Hematopoietic multipotent progenitor cell treated with erythropoietin and hydrocortisone succinate and interleukin-3 and kit ligand, for 8 days (in vitro differentiated cells): ENCODE measurements at places on chromosomes 4 and X.

DNA sequence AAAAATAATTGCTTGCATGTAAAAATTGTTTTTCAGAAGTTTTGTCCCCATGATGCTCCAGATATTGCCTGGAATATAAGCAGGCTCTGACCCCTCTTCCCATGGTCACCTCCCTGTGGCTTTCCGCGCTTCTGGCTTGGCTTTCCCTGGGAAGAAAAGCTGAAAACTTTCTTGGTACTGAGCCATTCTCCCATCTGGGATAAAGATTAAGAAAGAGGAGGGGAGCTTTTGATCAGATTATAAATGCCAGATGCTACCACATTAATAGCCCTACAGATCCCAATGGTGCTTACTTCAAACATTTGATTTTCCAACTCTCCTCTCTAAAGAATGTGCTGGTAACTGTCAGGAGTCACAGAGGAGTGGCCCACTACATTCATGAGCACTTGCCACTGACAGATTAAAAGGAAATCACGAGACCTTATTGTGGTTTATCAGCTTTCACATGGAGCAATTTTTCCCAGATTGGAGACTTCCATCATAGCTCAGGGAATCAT lies 54.4 kb upstream of the GAB1 start:
- DNase-seq, result no peak

- DNase-seq, result no peak
Observed at GRCh38 chr4:65472531-65472930, 197.8 kb downstream of the EPHA5 start.

DNA sequence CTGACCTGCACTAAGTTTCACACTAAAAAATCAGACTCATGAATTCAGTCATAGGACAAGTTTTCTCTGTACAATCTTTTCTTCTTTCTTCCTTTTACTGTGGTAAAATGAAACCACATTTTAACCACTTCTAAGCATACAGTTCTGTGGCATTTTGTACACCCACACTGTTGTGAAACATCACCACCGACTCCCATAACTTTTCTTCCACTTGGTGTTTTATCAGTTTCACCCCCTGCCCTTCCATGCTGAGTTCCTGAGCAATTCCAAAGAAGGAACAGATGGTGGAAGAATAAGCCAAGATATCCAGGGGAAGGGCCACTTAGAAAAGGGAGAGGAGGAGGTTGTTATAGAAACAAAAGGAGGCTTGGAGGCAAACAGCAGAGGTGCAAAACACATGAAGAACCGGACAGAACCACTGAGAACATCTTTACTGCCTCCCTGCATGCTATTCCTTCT lies 22.6 kb downstream of the SLC25A4 start:
- no peak for DNase-seq

- no peak for DNase-seq
Observed at GRCh38 chrX:40268188-40268520, 170.4 kb upstream of the BCOR start.

DNA sequence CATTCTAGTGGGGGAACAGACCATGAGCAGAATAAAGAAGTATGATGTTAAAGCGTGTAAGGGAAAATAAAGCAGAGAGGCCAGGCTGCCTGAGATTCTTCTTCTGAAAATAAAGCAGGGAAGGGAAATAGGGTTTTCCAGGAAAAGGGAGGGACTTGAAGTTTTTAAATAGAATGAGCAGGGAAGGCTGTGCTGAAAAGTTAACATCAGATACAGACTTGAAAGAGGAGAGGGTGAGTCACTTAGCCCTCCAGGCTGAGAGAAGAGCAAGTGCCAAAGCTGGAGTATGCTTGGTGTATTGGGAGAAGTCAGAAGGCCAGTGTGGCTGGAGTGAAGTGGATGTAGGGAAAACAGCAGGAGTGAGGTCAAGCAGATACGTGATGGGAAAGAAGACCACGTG lies 10.0 kb upstream of the PLK4 start:
- DNase-seq, result peak; percentile 25

DNA sequence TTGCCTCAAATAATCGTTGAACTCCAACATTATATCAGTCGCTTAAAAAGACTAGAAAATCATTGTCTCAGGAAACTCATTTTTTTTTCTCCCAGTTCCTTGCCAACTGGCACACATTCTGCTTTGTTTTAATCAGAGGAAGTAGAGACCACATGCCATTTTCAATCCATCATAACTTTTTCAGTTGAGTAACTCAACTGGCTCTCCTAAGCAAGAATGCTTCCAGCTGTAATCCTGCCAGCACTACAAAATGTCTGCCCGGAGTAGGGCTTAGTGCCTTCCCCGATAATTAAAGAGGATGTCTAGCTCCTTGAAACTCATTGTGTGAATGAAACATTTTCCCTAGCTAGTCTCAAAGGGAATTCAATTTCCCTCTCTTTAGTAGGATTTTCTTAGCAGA lies 33.0 kb downstream of the FREM3 start:
- DNase-seq, result peak; percentile 4

- DNase-seq, result no peak
Observed at GRCh38 chrX:47182106-47182700, 11.4 kb upstream of the UBA1 start.

DNA sequence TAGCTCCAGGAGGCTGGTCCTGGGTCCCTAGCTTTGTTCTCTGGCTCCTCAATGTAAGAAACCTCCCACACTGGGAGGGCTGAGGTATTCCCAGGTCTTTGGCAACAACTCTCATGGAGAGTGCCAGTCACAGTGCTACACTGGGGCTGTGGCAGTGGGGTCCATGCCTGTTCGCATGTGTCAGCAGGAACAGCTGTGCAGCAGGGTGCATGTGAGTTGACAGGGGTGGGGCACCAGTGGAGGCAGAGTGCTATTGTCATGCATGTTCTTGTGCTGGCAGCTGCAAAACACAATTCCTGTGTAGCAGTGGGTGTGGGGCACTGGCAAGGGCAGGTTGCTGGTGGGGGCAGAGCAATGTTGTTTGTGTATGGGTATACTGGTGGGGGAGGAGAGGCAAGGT lies 246.0 kb downstream of the CXXC4 start:
- DNase-seq, result no peak

- no peak for DNase-seq
Observed at GRCh38 chr4:164596318-164596878, 157.5 kb upstream of the SMIM31 start.

DNA sequence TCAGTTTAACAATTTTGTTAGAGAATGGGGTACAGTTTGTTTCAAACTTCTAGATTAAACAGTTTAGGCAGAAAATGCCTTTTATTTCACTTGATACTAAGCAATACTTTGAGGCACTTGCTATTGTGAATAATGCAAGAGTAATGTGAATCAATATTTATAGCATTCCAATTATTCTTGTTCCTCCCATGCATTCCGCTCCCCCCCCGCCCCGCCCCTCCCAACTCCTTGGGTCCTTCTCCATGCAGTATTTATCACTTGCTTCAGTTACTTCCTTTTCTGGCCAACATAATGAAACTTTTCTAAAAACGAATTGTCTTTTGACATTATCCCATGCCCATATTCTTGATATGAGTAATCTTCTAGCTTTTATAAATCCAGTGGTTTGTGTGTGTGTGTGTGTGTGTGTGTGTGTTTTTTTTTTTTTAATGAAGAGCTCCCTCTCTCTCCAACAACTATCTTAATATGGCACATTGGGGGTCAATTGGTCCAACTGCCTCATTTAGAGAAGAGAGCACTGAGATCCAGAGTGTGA lies 1.6 kb downstream of the BANK1 start:
- peak; percentile 19 for DNase-seq

GRCh38 chr4:65669111-65670019 lies 924 bp downstream of the EPHA5 start:
- DNase-seq, result no peak

DNA sequence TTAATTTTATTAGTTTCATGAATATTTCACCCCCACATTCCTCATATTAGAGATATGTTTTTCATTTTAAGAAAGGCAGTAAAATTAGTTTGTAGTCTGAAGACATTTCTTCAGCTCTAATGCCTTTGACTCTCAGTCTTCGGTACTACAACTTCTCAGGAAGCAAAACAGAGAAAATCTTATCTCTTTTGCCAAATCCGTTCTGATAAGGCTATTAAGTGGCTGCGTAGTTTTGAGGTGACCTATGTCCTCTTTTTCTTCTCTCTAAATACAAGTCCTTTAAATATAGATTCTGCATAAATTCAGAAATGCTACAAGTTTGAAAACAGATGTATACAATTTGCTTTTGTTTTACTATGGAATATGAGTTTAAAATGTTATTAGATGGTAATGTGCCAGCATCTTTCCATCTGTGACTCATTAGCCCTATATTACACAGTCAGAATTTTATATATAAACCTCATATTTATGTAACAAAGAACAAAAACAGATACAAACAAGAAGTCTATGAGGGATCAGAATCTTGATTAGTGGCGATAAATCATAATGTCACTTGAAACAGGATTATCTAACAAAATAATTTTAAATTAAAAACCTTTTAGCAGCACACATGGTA lies 181.2 kb upstream of the ETNPPL start:
- no peak for DNase-seq

DNA sequence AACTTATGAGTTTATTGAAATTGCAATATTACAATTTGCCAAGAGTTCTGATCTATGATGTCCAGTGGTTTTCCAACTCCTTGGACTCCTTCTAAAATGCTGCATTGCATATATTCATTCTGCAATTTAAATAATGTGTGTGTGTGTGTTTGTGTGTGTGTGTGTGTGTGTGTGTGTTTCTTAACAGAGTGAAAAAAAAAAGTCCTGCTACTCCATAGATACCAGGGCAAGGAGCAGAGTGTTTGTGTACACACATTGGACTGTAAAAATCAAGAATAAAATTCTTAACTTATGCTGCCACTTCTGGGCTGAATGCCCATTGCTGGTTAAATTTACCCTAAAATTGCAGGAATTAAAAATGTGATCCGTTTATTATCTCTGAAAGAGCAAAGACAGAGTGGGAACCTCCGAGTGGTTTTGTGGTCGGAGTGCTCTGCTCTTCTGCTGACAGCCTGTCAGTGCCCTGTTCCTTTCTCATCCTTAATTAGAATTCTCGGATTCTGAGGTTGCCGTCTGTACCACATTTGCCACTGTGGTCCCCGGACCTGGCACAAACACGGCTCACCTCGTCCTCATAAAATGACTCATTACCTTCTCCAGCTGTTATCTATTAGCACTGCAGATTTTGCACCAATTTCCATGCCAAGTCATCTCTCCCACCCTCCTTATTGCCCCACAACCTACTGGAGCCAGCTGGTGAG lies 355.5 kb downstream of the KCNIP4 start:
- DNase-seq, result no peak

DNA sequence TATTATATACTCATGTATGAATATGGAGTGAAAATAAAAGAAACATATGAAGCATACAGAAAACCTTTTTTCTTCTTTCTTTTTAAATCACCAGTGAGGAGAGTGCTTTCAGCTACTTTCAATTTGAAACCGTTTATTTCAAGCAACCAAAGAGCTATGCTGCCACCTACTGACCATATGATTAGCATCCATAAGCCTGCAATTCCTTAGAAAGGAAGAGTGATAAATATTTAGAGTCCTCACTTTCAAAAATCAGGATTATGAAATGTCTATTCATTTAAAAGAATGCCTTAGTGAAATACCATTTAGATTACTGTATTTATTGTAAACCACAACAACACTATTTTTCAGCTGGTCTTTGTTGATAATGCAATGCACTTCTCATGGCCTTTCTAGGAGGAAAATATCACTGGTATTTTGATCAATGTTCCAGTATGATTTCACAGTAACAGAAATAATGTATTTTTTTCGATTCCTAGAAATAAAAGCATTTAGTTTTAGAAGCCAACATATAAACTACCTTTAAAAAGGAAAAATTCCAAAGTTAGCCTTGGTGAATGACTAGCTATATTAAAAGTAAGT lies 667.6 kb downstream of the PCDH18 start:
- DNase-seq, result peak; percentile 74

DNA sequence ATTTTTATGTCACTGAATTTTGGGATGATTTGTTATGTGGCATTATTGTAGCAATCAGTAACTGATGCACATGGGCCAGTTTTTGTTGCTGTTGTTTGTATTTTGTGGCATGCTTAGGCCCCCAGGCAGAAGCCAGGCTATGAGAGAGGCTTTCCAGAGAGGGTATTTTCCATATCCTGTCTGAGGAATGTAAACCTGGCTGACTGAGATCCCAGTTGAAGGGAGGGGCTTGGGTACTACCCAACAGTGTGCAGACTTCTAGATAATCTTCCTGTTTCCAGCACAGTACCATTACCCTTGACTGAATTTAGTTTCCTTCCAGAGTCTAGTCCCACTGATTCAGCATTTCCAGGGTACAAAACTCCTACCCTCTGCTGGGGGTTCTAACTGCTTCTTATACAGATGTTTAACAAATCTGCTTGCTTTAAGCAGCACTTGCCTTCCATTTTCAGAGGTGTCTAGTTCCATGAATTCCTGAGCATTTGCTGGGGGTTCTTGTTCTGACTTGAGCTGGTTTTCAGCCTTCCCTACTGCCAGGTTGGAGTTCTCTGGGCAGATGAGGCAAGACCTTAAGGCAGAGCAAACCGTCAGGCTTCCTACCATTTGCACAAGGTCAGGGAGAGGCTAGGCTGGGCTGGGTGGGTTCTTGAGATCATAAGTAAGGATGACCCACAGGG lies 104.7 kb upstream of the EGFL6 start:
- DNase-seq, result no peak
